Stimulated activated CD4-positive, alpha-beta T cell treated with anti-CD3 and anti-CD28 coated beads, Interleukin-1b, Interleukin-23, amount 100 ng/mL, for 24 hours (primary cell): ENCODE measurements at places on chromosomes 7 and 10.

DNA sequence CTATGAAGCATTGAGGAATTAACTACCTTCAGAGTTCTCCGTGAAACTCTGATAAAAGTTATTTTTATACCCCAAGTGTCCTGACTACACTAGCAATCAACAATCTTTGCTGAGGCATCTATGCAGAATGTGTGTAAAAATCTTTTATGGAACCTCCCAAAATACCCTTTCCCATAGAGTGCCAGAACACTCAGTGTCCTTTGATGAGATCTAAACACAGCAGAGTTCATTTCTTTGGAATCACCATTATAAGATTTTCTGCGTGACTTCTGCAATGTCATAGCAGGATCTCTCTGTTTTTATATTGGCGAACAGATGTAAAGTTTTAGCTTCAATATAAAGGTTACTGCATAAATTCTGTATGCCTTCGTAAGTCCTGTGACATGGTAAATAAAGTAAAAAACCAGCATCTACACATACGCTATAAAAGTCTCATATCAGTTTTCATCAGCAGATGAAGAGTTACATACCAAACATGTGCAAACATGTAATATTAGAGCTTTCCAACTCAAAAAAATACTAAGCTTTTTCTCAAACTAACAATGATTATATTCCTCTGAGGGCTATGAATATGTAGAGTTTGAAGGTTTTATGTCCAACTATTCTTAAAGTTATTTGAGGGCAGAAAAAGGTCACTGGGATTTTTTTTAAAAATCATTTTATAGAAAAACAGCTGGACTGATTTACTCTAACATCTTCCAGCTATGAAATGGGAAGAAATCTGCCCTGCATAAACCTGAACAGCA is 67.2 kb downstream of the SKIDA1 start:
- DNase-seq = no peak

DNA sequence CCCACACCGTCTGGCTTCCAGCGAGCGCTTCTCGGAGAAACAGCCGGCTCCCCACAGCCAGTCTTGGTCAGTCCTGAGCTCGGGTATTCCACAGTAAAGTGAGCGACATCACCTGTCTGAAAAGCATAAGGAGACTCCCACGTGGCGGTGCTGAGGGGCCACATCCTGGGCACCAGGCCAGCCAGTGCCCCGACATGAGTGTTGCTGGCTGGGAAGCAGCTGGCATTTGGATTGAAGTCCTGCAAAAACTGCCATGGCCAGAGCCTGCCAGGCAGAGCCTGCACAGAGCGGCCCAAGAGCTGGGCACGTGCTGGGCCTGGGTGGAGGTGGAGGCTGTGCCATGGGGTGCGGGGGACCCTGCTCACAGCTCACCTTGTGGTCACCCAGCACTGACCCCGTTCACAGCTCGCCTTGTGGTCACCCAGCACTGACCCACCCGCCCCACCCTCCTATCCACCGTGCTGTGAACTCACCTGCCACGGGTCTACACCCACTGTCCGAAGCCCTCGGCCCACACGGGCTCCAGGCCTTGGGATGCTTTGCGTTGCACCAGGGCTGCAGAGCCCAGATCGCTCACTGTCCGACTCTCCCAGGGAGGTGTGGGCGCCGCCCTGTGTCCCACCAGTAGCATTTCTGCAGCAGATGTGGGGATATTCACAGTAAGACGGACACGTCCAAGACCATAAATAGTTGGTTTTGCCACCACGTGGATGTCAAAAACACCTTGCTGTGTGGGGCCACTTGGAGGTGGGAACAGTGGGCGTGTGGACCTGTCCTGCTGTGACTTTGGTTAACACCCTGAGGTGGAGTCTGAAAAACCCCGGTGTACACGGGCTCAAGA is 48.8 kb downstream of the PITRM1 start:
- DNase-seq = no peak

DNA sequence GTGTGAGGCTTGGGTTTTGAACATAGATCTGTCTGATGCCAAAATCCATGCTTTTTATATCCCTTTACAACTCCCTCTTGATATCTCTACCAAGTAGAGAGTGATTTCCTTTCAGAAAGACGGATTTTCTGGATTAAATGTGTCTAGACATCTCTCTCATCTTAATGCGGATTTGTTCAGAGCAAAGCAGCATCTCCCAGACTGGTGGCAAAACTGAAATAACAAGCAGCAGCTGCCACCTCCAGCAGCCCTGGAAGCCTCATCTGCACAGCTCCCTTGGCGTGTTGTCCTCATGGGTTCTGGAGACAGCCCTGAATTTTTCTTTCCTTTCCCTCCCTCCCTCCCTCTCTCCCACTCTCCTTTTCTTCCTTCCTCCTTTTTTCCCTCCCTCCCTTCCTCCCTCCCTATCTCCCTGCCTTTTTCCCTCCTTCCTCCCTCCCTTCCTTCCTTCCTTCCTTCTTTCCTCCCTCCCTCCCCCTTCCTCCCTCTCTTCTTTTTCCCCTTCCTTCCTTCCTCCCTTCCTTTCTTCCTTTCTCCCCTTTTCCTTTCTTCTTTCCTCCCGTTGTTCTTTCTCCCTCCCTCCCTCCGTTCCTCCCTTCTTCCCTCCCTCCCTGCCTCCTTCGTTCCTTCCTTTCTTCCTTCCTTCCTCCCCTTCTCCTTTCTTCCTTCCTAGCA is 639.9 kb downstream of the TYW1 start:
- no peak for DNase-seq

DNA sequence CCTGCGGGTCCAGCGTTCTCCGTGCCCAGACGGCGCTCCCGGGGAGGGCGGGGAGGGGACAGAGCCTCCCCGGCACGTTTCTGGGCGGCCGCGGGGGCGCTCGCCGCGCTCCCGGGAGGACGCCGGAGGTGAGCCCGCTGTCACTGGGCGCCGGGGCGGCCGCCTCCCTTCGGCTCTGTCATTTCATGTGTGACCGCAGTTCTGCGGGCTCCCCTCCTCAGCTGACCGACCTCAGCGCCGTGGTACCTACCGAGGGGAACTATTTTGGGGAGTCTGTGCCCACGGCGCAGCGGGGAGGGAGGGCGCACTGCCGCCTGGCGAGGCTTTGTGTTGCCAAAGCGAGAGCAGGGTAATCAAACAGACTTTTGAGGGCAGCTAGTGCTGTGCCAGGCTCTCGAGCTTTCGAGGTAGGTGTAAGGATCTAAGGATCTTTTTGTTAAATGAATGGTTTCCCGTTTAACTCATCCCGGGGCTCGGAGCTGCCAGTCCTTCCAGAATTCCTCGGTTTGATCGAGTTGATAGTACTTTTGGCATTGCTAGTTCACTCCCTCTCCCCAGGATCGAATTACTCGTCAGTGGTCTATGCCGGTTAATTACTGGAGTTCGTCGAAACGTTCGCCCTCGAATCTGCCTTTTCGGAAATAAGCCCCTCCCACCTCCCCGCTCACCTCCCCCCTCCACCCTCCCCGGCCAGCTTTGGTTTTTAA is 1.9 kb downstream of the ARID5B start:
- no peak for DNase-seq

DNA sequence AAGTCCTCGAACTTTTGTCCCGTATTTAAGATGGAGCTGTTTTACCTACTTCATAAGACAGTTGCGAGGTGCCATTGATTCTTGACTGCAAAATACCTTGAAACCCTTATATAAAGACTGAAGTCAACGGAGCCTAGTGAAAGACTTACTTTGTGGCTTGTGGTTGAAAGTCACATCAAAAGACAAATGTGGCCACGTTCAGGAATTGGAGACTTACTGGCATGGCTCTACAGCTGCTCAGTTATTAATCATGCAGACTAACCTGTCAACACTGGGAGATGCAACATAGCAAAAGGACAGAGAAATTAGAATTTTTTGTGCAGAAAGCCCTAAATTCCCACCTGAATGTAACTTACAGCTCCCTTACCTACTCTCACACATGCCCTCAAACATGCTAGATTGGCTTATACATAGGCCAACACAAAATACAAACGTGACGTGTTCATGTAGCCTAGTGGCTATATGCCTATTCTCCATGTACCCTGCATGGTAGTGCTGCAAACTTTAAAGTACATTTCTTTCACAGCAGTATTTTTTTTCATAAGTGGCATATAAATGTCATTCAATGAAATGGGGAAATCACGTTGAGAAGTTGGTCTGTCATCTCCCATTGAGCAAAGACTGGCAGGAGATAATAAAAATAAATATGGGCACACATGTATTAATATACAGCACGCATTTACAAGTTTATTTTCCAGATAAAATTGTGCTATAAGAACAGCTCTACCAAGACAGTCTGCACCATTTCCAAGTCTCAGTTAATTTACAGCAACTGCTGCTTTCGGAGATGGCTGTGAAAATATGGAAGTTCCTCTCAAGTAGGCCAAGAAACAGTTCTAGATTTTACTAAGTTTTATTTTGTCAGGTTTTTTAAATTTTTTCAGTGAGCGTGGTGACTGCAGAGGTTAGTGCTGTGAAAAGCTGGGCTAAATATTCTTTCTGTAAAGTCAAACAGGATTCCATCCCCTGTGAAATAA is 170.4 kb upstream of the C7orf33 start:
- no peak for DNase-seq

DNA sequence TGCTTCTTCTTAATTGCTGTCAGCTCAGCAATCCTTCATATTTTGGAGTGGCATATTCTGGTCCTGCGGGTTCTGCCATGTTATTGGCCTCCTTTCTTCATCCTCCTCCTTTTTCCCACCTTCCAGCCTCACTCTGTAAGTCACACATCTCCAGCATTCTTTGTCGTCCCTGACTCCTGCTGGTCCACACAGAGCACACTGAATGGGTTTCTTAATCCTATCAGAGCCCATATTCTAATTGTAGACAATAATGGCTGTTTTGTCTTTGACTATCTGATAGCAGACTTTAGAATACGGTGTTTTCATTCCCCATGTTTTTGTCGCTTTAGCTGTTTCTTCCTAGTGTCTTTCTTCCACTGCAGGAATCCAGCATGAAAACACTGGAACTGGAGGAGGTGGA is 389.6 kb downstream of the REEP3 start:
- DNase-seq = no peak

- DNase-seq = no peak
Observed at GRCh38 chr7:149776289-149776688, 2.9 kb upstream of the ZNF467 start.

DNA sequence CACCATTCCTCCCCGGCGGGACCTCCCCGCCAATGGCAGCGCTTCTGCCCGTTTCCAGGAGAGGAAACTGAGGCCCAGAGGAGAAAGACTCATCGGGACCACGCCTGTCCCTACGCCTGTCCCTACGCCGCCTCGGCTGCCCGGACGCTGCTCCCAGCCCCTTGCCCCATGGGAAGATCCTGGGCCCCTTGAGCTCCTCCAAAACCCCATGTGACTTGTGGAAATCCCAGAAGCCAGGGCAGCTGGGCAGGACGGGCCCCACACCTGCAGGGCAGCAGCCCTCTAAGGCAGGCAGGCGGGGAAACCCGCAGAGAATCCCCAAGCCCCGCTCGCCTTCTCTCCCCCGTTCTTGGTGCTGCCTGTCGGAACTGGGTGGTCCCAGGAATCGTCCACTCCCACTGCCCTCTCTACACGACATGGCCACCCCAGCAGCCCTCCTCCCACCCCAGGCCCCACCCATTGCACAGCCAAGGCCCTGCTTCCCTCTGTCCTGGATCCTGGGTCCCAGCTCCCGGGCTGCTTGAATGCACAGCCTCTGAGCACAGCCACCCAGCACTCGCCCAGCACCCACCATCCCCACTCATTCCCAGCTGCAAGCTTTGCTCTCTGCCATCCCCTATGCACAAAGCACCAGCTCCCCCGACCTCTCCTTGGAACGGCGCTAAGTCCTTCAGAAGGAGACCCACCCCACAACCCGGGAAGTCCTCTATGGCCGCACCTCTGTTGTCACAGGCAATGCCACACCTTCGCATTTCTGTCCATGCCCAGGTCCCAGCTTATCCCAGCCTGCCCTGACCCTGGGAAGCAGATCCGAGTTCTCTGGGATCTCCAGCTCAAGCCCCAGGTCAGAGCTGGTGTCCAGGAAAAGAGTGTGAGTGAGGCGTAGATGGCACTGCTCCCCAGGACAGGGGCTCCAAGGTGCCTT is 50.6 kb downstream of the SLC29A4 start:
- no peak for DNase-seq

DNA sequence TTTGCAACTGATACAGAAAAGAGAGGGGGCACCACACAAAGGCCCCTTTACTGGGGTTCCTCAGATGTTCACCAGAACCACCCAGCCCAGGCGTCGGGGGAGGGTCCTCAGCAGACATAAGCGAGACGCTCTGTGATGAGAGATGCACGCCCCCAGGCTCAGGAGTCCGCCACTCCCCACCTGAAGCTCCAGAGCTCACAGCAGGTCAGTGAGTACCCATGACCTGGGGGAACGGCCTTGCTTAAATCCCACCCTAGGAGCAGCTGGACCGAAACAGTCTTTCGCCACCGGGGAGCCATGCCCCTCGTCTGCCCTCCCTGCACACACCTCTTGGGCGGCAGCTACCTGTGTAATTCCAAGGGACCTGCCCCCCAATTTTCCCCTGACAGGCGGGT is 2.8 kb downstream of the CRYGN start:
- DNase-seq = no peak

DNA sequence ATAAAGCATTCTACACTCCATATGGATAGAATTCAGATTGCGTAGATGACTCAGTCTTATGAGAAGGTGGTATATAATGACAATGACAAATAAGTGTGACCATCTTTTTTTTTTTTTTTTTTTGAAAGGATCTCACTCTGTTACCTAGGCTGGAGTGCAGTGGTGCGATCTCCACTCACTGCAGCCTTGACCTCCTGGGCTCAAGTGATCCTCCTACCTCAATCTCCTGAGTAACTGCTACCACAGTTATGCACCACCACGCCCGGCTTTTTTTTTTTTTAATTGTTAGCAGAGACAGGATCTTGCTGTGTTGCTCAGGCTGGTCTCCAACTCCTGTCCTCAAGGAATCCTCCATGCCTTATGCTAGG is 43.2 kb upstream of the NRP1 start:
- DNase-seq = no peak

GRCh38 chr7:108076156-108076555 is 54.0 kb downstream of the LAMB4 start:
- no peak for DNase-seq

DNA sequence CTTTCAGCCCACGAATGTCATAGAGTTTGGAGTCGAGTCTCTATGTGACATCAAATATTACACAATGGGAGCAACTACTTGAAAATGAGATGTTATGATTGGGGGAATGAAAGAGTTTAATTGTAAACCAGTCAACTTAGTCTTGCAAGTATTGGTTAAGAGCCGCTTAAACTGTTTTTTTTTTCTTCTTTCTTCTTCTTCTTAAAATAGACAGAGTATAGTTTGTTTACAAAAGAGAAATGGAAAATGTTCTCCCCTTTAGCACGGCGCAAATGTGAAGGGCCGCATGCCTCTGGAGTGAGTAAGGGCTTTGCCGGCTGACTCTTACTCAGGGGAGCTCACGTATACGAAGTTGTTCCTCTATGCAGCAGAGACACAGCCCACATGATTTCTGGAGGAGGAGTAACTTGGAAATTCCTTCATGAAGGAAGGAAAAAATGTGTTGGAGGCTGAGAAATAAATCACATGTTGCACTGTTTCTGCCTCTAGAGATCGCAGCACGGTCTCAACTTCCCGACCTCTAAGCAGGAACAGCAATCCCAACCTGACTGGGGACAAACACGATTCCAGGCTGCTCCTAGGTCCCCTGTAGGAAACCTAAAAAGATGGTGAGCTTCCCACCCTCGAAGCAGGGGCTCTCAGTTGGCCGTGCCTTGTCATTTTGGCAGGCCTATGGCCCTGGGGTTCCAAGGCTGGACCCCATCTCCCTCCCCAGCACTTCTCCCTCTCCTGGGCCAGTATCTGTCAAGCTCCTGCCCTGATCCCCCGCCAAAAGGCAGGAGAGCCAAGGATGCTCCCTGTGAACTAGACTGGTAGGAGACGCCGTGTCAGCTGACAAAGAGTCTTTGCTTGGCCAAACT is 44.8 kb downstream of the MYOF start:
- DNase-seq = no peak

GRCh38 chr10:21134645-21135022 is 237.5 kb upstream of the NEBL start:
- DNase-seq = no peak
